ENCODE measurements at places on chromosomes 7 and 10.

DNA sequence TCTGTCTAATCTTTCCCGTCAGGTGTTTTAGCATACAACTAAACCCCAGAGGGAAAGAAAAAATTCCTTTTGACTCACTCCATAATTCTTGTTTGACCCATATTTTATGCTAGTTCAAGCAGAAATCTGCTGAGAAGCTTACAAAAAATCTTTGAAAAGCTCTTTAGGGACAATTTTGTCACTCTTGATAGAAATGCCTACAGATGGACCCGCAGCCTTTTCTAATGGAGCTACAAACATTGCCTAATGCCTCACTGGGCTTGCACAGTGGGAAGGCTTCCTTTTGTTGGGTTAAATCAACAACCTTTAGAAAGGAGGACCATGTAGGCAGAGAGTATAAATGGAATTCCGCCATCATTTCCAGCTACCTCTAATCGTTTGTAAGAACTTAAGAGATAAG, 344.5 kb downstream of the PCLO start:
- no peak for DNase-seq

- no peak for DNase-seq
These were observed 6.4 kb downstream of the ADCK2 start for GRCh38 chr7:140679186-140679585.

DNA sequence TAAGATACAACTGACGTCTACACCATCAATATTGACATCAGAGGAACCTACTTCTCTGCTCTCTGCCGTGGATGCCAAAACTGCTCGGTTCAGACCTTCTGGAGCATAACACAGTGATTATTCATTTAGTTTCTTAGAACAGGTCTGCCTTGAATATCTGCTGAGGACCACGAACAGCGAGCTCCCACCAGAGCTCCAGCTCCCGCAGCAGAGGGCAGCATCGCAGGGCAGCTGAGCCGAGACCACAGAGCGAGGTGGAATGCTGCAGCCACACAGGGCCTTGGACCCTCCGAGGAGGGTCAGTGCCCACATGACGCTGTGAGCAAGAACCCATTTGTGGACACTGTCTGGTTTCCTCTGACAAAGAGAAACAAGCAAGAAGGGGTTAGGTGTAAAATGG, 6.8 kb downstream of the VIPR2 start:
- no peak for DNase-seq

GRCh38 chr7:98223898-98224700, 12.9 kb downstream of the BHLHA15 start:
- DNase-seq, result no peak

- no peak for DNase-seq
These were observed 225.0 kb downstream of the CALN1 start for GRCh38 chr7:72187179-72187578.

DNA sequence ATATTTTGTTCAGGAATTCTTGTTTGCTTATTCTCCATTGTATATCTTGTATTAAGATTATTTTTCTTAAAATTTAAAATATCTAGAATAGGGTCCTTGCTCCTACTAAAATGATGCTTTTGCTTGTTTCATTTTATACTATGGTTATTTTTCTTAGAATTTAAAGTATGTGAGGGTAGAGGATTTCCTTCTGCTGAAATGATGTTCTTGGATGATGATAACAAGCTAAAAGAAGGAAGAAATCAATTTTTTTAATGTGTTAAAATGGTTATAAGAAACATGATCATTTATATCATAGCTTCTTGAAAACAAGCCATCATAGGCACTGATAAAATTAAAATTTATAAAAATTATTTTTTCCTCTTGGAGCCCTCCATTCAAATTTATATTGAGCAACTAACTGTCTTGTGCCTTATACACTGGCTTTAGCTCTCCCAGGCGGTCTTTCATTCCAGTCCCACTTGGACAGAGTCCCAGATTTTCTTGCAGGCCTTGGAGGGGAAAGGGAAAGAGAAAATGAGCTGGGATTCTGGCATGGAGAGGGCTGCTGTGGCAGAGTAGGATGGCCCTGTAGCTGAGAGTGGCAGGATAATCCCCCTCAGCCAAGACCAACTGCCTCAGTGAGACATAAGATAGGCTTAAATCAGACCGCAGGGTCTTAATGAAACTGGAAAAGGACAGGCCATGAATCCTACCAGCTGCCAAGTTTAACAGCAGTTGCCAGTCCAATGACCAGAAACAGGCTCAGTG, 60.2 kb downstream of the DNAJB9 start:
- DNase-seq, result peak; percentile 76

- DNase-seq, result no peak
These were observed 5.5 kb downstream of the HOXA4 start for GRCh38 chr7:27124902-27125689.

GRCh38 chr7:37009125-37009675, 284.9 kb upstream of the AOAH start:
- DNase-seq, result no peak

- no peak for DNase-seq
These were observed 114.8 kb downstream of the WDFY4 start for GRCh38 chr10:48799341-48800006.

DNA sequence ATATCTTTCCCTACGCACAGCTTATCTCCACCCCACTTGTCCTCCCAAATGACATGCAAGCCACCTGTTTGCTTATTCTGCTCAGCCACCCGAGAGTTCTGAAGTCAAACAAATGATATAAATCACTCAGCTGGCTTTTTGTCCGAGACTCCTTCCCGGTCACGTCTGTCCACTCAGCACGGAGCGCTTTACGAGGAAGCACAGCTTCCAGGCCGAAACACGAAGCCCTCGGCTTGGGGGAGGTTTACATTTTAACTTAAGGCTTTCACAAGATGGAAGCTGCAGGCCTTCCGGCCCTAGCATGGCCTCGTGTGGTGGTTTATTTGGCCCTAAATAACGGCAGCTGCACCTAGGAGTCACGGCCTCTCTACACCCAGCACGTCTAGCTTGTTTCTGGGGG, 60.1 kb upstream of the GNA12 start:
- DNase-seq, result no peak

DNA sequence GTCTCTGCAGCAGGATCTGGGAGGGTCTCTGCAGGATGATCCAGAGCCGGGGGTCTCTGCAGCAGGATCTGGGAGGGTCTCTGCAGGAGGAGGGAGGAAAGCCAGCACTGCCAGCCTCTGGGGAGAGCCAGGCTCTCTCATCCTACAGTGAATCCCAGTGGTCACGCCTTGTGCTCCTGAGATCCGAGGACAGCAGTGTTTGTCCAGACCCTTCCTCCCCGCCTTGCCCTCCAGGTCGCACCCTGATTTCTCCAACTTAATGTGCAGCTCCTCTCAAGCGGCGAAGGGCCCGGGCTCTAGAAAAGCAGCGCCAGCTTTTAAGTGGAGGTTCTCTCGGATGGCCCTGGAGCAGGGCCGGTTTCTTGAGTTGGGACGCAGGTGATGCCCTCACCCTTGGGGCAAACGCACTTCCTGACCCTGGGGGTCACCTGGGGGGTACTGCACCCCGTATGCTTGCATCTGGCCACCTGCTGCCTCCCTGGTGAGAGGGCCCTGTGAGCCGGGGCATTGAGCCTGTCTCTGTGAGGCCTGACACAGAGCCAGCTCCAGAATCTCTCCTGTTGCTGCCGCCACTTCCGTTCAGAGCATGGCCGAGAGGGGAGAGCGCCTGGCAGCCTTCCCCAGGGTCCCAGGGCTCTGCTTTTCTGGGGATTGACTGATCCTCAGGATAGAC, 111.6 kb downstream of the ACTR3B start:
- no peak for DNase-seq

DNA sequence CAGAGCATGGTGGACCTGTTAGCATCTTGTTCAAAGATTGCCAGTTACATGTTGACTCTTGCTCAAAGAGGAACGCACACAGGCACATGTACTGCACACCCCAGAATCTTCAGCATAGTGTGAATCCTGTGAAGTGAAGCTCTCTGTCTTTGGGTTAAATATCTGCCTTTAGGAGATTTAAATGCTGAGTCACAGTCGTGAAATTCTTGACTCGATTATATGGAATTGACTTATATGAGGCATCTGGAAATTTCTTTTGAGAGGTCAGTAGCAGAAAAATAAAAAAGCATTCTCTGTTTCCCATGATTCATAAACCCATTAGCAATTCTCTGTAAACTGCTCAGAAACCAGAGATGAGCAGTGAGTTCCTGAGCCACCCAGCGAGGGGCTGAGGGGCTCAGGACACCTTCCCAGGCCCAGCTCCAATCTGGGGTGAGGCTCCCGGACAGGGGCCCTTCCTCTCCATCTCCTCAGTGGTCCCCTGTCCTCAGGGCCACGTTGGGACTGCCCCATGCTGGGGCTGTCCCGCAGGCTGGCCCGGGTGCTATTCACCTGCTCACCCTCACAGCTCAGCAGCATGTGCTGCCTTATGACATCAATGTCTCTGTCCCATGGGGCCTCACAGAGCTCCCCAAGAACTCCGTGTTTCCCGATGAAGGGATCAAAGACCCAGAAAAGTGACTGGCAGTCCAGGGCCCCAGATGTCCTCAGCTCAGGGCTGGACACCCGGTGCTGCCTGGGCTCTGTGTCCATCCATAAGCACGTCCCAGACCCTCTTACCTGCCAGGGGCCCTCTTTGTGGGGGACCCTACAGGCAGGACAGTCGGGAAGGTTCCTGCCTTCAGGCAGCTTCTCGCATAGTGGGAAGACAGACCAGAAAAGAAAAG, 50.0 kb upstream of the INSIG1 start:
- no peak for DNase-seq

DNA sequence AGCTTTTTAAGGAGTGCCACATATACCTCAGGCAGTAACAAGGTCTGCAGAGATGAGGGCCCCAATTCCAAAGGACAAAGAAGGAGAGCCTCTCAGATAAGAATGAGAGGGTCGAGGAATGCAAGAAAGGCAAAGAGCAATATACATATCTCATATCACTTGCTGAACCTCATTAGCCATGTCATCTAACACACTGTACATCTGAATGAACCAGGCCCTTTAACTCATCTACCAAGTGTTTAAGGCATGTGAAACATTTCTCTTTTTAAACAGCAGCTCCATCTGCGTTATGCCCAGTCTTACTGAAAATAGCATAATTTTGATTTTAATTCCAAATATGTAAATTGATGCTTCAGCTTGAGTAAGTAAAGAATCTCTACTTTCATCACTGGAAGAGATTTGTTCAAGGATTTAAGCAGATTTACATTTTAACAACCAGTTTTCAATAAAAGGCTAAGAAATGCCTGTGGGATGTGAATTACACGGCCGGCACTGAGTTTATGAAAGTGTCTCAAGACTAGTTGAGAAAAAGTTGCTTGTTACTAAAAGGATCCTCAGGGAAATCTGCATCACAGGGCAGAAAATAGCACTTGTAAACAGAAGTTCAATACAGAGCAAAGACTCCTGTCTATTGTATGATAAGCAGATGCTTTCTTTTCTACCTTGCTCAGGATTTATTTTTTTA, 123.8 kb upstream of the SLC26A5 start:
- DNase-seq, result no peak

- no peak for DNase-seq
These were observed 239.2 kb downstream of the GRID1 start for GRCh38 chr10:86127274-86127819.

GRCh38 chr10:102312683-102313082, 67.4 kb downstream of the GBF1 start:
- no peak for DNase-seq

DNA sequence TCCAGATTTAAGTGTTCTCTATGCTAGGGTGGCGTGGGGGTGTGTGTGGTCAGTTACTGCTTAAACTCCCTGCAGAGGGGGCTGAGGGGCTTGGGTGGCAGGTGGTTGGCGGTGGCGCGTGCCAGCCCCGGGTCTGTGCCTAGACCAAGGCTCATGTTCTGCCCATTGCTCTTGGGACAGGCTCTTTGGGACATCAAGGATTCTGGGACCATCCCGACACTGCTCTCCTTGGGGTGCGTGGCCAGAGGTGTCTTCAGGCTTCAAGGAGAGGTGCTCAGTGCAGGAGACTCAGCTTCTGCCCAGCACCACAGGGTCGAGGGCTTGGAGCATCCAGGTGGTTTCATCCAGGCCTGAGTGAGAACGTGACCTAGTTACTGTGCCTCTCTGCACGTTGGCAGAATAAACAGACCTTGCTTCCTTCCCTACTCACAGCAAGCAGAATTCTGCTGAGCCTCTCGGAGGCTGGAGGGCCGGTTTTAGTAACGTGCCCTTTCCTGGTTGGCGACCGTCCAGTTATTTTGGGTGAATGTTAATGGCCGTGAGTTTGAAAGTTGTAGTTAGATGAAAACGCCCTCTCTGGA, 39.9 kb downstream of the CAMK1D start:
- no peak for DNase-seq

DNA sequence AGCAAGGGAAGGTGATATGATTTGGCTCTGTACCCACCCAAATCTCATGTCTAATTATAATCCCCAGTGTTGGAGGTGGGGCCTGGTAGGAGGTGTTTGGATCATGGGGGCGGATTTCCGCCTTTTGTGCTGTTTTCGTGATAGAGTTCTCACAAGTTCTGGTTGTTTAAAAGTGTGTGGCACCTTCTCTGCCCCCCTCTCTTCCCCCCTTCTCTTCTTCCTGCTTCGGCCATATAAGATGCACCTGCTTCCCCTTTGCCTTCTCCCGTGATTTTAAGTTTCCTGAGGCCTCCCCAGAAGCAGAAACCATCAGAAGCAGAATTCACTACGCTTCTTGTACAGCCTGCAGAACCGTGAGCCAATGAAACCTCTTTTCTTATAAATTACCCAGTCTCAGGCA, 21.1 kb downstream of the BTRC start:
- DNase-seq, result no peak

GRCh38 chr7:102220960-102221800, 65.5 kb upstream of the SH2B2 start:
- DNase-seq, result no peak

- DNase-seq, result no peak
These were observed 25.3 kb downstream of the IL2RA start for GRCh38 chr10:6036861-6037321.

- DNase-seq, result peak; percentile 98
These were observed at the start of gene POR for GRCh38 chr7:75914655-75915415. Gene POR, plus strand, starts transcription at chr7:75915155. Its CDS starts 38,847 bp downstream, at chr7:75954002.

GRCh38 chr10:97574374-97575126, 2.0 kb downstream of the ANKRD2 start:
- no peak for DNase-seq

DNA sequence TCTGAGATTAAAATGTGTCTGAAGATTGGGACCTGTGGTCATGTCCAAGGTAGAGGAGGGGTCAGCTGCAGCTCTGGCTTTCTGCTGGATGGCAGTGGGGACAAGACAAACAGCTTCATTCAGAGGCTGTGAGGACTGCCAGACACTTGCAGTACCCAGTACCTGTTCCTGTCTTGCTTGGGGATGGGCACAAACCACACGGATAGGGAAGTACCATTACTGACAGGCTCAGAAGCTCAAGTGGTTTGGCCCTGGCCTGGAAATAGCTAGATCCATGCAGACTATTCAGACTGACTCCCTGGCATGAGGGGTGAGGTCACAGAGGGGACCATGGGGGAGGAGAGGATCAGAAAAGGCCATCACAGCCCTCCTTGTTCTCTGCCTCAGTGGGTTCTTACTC, 56.0 kb upstream of the COMTD1 start:
- DNase-seq, result no peak

GRCh38 chr7:35249537-35249907, 4.4 kb downstream of the TBX20 start:
- DNase-seq, result no peak

- DNase-seq, result no peak
These were observed 5.5 kb upstream of the PITRM1 start for GRCh38 chr10:3178042-3178441.

GRCh38 chr10:34966040-34966439, 124.1 kb downstream of the CUL2 start:
- no peak for DNase-seq

GRCh38 chr7:2309889-2310331, 4.3 kb downstream of the SNX8 start:
- DNase-seq, result no peak

Data from midbrain (tissue), 1 donor.